ENCODE measurements at places on chromosomes 6 and 20.
A peak's percentile ranks its signal among the peaks of the same experiment; 100 is the strongest.

DNA sequence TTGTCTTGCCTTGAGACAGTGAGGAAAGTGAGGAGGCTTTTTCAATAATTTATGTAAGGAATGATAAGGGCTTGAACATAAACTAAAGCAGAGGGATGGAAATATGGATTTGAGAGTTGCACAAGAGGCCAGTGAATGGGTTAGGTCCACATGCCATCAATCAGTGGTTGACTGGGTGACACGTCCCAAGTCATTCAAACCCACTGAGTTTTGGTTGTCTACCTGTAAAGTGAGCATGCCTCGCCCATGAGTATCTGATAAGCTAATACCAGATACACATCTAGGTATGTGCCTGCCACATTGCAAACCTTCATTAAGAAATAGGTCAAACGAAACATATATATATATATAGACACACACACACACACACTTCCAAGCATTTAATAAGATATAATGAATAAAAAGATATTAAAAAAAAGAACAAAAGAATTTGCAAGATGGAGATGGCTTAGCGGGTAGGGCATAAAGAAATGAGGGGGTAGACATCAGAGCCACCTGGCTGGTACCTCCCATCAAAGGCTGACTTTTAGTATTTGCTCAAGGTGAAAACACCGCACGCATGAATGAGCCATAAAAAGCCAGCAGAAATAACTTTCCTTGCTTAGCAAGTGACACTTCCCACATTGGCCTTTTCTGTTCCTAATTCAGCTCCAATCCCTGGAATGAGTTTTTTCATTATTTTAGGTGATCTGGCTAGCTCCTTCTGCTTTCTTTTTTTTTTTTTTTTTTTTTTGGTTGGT is 109.1 kb upstream of the GGTLC1 start:
- DNase-seq: no peak

DNA sequence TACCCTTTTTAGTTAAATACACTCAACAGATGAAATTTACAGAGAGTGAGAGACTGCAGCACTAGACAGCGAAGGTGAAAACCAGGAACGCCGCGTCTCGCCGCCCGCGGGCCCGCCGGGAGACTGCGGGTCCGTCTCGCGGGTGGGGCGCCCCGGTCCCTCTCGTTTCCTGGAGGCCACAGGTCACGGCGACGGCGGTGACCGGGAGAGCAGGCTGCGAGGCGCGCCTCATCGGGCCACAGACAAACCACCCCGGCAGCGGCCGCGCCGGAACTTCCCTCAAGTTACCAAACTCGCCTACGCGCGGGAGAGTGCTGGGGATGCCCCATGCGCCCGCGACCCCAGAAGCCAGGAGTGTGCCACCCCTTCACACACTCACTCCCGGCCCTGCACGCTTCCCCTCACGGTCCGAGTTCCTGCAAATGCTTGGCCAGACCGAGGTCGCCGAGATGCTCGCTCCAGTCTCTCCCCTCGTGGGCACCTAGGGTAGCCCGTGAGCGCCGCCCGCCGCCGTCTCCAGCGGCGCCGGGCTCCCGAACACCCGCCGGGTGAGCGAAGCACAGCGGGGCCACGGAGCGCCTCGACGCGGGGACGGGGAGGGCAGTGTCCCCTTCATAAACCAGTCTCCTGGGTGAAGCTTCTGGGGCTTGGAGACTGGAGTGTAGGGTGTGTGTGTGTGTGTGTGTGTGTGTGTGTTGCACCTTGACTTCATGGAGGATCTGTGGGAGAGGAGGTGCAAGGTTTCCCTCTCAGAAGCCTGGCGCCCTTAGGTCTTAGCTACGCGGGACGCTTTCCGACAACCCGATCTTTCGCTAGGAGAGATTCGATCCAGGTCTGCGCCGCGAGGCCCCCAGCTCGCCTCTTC is 1.4 kb downstream of the BACH2 start:
- DNase-seq: peak; percentile 60

DNA sequence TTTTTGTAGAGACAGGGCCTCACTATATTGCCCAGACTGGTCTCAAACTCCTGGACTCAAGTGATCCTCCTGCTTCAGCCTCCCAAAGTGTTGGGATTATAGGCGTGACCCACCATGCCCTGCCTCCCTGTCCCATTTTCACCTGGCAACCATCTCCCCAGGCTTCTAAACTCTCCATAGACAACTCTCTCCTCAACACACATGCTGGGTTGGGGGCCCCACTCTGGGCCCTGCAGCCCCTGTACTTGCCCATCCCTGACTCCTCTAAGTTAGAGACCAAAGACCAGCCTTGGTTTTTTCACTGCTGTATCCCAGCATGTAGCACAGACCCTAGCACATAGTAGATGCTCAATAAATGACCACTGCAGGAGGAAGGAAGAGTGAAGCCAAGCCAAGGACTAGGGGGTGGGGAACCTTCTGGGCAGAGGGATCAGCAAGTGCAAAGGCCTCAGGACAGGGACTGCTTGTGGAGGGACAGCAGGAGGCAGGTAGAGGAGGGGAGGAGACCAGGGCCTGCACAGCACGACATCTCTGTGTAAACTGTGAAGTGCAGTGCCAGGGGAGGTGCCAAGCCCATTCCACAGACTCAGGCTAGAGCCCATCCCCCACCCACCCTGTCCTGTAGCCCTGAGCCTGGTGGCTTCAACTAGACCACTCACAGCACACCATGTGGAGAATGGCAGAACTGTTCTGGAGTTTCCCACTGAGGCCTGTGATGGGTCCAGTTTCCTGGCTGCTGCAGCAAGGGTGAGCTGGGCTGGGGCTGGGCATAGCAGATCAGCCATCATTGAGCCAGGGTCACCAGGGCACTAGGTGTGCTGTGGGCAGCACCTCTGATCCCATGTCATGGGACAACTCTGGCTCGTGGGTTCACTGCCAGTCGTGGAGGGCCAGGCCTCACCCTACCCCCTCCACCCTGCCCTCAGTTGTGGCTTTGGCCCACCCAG is 3.4 kb upstream of the SRC start:
- DNase-seq: no peak

DNA sequence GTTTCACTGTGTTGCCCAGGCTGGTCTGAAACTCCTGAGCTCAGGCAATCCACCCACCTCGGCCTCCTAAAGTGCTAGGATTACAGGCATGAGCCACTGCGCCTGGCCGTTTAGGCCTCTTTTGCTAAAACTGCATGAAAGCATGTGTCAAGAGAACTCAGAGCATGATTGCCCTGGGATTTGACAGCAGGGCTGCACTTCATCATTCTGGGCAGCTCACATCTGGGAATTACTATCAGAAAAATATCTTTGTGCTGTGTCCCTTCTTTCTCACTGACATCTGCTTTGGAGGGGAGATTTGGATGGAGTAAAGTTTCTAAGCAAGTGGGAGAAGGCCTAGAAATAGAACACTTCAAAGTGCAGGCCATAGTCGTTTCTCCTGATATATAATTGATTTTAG is 59.6 kb upstream of the EIF2S2 start:
- no peak for DNase-seq

GRCh38 chr20:64119301-64119680 is 11.9 kb upstream of the NPBWR2 start:
- no peak for DNase-seq

- no peak for DNase-seq
These were observed 68.3 kb upstream of the TMEM244 start for GRCh38 chr6:129929433-129929832.

DNA sequence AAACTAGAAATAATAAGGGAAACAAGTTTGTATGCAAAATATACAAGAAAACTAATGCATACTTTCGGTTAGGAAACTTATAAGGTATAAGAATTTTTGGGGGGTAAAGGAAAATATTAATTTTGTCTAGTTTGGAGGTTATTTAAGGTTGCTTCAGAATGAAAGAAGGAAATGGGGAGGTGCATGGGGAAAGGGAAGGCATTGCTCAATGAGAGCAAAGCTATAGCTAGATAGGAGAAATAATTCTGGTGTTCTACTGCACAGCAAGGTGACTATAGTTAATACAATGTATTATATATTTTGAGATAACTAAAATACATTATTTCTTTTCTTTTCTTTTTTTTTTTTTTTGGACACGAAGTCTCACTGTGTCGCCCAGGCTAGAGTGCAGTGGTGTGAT is 5.4 kb upstream of the MYMX start:
- DNase-seq: no peak

DNA sequence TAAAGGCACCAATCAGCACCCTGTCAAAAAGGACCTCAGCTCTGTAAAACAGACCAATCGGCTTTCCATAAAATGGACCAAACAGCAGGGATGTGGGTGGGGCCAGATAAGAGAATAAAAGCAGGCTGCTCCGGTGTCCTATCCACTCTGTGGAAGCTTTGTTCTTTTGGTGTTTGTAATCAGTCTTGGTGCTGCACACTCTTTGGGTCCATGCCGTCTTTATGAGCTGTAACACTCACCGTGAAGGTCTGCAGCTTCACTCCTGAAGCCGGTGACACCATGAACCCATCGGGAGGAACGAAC is 7.3 kb upstream of the PXDC1 start:
- no peak for DNase-seq

DNA sequence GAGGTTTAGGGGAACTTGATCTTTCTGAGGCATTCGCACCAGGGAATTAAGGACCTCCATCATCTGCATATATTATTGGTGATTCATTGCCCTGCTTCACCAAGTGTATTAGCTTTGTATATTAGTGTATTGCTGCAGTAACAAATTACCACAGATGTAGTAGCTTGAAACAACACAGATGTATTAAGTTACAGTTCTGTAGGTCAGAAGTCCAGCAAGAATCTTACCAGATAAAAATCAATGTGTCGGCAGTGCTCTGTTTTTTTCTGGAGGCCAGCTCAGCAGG is 65.8 kb downstream of the HMGN3 start:
- no peak for DNase-seq

DNA sequence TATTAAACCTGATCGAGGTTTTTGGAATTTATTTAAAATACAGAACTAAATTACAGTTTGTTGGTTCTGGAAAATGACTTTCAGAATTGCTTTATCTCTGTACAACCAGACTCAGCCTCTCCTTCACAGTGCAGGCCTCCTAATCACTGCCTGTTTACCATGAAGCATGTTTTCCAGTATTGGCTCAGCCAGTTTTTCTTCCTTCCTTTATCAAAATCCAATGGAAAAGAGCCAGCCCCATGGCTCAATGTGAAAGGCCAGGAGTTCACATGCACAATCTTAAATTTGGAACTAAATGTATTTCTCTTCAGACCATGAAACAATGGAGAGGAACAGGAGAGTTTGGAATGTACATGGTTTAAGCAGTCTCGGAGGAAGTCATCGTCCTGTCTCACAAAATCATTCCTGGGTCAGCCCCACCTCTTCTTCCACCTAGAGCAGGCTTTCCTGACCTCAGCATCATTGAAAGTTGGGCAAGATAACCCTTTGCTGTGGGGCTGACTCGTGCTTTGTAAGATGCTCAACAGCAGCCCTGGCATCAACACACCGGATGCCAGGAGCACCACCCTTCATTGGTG is 680.9 kb upstream of the AGPAT4 start:
- DNase-seq: no peak

DNA sequence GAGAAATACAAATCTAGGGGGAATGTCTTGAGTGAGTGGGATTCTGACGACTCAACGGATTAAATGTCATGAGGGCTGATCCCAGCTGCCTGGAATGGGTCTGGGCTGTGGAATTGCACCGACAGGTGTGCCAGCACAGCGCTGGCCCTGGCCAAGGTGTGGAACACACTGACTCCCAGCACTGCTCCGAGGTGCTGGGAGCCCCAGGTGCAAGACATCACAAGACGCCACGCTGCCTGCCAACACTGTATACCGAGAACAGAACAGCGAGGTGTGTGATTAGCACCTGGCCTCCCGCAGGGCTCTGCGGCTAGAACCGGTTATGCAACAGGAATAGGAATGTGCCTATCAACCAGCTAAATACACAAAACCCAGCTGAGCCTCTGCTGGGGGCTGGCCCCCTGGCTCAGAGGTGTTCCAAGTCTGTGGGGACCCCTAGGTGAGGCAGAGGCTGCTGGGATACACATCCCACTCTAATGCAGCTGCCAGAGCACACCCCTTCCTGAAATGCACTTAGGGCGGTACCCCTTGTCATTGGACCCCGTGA is 24.8 kb upstream of the APMAP start:
- peak; percentile 75 for DNase-seq

DNA sequence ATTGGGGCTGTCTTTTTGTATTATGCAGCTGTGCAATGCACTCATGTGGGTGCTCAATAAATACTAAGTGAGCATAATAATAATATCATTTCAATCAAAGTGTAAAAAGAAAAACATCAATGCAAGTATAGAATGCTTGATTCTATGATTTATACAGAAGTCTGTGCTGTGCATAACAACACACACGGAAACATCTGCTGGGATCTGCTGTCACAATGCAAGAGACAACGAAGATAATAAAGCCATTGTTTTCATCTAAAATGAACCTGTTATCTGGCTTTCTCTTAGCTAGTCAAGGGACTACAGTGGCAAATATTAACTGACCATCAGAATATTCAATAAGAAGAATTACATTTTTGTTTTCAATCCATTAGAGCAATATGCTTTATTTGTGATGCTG is 1156.9 kb upstream of the MAP3K7 start:
- no peak for DNase-seq

DNA sequence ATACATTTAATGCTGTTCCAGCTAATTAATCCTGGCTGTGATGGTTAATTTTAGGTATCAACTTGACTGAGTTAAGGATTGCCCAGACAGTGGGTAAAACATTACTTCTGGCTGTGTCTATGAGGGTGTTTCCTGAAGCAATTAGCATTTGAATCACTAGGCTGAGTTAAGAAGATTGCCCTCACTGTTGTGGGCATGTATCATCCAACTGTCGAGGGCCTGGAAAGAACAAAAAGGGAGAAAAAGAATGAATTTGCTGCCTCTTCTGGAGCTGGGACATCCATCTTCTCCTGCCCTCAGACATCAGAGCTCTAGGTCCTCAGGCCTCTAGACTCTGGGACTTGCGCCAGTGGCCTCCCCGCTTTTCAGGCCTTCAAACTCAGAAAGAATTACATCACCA is 34.3 kb downstream of the SDHAF4 start:
- DNase-seq: no peak

GRCh38 chr6:139381216-139381865 is 6.9 kb upstream of the CITED2 start:
- DNase-seq: no peak

DNA sequence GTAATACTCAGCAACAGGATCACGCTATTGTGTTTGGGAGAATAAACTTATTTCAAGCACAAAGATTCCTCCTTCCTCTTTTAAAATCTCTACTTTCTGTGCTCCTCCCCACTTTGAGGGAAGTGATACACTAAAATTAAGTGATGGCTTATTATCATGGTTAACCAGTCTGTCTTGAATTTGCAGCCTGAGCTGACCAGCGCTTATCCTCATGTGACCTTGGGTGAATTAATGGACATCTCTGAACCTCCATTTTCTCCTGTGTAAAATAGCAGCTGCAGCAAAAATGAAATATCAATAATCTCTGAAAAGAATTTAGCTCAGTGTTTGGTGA is 222.6 kb downstream of the BCAS1 start:
- no peak for DNase-seq

Data from RPMI8226 (cell line).